ENCODE measurements at places on chromosomes 12 and 14. TPM values are rescaled to one million over a fixed set of nuclear protein-coding genes. Genes with fewer than 3 reads are reported as not detected.

- DNase-seq = no peak
Observed at GRCh38 chr12:108839890-108840230, 17.5 kb downstream of the SSH1 start.

Gene PRICKLE1
- 1.1 TPM for total RNA-seq

GRCh38 chr12:113778432-113779132, 187.5 kb downstream of the RBM19 start:
- DNase-seq = no peak

DNA sequence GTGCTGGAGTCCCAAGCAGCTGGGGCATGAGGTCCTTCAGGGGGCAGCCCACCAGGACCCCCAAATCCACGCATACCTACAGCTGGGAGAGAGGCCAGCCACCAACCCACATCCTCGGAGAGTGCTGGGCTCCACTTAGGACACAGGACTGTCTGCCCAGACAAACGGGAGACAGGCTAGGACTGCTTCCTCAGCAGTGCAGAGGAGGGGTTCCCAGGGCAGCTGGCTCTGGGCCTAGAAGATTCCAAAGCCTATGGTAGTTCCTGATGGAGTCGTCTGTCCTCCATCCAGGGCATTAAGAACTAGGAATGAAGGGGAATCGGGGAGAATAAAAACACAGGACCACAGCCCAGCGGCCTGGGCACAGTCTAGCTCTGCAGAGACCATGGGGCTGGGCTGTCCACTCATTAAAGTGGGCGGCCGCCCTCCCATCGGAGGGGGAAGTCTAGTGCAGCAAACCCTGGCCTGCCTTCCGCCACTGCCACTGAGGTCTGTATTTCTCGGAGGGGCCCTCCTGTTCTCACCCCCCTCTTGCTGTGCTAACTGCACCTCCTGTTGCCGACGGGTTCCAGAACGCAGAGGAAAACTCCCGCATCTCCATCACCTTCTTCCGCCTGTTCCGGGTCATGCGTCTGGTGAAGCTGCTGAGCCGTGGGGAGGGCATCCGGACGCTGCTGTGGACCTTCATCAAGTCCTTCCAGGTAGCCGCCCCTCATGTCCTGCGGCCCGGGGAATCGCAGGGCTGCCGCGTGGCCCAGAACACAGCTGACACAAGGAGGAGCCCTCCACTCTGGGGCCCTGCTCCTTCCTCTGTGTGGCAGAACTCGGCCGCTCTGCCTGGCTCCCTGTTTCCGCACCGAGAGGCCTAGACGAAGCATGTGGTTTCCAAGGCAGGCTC, 143.5 kb upstream of the FKBP4 start:
- no peak for DNase-seq

DNA sequence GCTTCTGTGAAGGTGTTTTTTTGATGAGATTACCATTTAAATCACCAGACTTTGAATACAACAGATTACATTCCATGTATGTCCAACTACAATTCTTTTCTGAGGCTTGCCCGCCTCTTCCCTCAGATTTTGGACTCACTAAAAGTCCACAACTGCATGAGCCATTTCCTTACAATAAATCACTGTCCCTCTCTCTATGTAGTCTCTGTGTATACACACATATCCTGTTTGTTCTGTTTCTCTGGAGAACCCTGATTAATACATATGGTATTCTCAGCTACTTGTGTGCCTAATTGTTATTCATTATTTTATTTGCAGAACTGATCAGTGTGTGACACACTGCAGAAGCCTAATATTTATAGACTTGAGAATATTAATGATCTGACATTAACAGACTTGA, 2.4 kb upstream of the MIPOL1 start:
- DNase-seq = no peak

Gene ADAMTS20
- total RNA-seq = not detected

DNA sequence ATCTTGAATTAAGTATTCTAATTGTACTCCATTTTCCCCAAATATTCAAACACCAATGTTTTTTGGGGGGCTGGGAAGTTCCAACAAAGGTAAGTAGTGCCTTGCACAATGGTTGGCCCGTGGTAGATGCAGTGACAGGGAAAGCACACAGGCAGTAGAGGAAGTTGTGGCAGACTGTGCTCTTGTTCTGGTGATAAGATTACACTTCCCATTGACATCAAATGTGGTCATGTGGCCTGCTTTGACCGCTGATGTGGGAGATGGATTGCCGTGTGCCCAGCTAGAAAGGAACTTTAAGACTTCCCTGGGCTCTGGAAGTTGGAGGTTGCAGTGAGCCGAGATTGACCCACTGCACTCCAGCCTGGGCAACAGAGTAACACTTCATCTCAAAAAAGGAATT, 223.8 kb downstream of the VRK1 start:
- DNase-seq = peak; percentile 44

DNA sequence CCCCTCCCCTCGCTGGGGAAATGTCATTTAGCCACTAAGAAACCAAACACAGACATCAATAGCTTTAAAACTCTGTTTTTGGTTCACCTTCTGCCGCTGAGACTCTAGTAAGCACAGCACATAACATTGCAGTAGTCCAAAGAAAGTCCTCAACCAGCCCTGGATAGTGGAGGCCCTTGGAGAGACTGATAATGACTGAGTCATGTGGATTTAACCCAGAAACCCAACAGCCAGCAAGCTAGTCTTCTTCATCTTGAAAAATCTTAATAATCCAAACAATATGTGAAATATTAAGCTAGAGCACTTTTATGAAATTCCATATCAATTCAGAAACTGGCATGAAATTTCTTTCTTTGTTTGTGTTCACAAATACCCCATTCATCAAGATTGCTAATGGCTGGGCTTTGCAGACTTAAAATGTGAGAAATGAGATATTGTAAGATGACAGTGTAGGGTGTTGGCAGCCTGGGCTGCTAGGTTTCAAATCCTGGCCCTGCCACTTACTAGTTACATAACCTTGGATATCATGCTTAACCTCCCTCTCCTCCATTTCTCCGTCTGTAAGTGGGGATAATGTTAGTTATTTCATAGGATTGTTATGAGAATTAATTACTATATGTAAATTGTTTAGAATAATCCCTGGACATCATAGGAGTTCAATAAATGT, 40.1 kb downstream of the RERG start:
- no peak for DNase-seq

GRCh38 chr14:77663293-77663692, 44.5 kb downstream of the ALKBH1 start:
- DNase-seq = no peak

- DNase-seq = no peak
Observed at GRCh38 chr12:25715102-25715501, 162.0 kb upstream of the LMNTD1 start.

Data from activated CD8-positive, alpha-beta memory T cell treated with anti-CD3 and anti-CD28 coated beads, Interleukin-2, amount 10 ng/mL, durations not matched to agents 7 days and 5 days (primary cell).